ENCODE measurements at places on chromosomes 5 and 9.

DNA sequence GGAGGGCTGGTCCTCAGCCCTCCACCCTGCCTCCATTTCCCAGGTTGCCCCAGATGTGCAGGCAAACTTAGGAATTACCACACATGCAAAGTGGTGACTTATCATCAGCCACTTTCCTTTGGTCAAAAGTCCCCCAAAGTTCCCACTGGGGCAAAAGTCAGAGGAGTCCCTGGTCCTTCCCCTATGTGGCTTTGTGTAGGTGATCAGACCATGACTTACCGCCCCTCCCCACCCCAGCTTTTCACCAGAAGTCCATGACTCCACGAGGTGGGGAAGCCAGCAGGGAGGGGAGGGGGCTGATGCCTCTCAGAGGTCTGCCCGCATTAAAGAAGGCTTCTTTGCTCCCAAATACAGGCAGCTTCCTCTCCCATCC is 5.8 kb downstream of the TRAF1 start:
- DNase-seq = no peak

GRCh38 chr5:44932922-44933585 is 124.3 kb downstream of the MRPS30 start:
- no peak for DNase-seq

GRCh38 chr9:81079055-81079454 is 610.3 kb downstream of the TLE1 start:
- no peak for DNase-seq

- DNase-seq = no peak
Measured at GRCh38 chr5:20536813-20537212, 548.8 kb upstream of the CDH18 start.

DNA sequence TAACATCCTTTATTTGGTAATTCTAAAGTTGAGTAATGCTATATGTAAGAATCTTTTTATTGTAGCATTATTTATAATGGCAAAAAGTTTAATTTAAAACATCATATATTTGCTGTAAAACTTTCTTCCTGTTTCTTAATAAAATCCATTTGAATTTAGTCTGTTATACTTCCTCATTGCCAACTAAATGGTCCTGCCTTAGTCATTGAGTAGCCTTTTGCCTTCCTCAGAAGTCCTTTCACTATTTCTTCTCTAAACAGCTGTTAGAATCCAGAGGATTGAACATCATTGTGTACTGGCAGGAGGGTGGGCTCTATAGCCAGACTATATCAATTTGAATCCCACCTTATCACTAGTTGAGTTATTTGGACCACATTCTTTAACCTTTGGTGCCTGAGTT is 11.0 kb downstream of the SLC44A1 start:
- no peak for DNase-seq

GRCh38 chr9:81585191-81585763 is 104.1 kb downstream of the TLE1 start:
- DNase-seq = no peak

DNA sequence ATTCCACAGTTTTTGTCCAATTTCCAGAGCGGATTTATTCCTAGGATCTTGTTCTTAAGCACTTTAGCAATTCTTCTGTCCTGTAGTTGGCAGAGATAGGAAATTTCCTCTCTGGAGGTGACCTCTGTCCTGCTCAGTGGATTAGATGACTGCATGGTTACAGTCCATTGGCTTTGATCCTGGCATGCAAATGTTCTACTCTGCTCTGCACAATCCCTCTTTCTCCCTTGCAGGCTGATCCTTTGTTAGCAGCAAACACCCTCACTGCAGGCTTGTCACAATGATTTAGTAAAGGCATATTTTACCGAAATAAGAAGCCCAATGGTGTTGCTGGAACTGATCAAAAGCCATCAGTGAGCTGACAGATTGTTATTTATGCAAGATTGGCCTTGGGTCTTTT is 243.8 kb downstream of the COX7C start:
- no peak for DNase-seq

GRCh38 chr5:41636605-41637004 is 126.2 kb upstream of the PLCXD3 start:
- no peak for DNase-seq

DNA sequence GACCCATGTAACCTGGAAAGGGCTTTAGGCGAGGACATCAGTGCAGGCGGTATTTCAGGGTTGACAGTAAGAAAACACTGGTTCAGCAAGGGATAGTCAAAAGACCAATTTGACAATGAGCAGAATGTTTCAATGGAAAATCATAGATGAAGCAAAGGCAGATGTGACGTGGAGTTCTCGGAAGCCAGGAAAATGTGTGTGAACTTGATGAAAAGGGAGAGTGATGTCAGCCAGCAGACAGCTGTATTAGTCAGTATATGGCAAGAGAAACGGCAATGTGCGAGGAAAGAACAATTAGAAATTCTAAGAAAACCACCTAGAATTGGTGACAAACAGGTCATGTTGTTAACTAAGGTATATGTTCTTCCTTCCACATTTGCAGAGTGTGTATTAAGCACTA is 503.9 kb upstream of the DAB2 start:
- no peak for DNase-seq

DNA sequence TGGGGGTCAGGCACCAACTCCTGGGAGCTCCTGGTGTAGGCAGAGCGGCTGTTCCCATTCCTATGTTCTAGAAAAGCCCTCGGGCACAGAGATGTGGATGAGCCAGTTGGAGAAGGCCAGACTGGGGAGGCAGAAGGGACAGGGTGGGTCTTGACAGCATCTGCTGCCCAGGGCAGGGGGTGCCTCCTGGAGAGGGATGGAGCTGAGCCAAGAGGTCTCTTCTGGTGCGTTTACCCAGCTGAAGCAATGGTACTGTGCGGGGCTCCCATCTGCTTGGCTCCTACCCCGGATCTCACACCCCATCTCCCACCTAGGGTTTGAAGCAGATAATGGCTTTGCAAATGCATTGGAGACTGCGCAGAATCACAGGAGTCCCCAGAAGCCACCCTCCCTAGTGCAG is 41.3 kb downstream of the SHB start:
- DNase-seq = no peak

GRCh38 chr9:128108269-128109049 is 19.1 kb downstream of the PTGES2 start:
- DNase-seq = no peak

DNA sequence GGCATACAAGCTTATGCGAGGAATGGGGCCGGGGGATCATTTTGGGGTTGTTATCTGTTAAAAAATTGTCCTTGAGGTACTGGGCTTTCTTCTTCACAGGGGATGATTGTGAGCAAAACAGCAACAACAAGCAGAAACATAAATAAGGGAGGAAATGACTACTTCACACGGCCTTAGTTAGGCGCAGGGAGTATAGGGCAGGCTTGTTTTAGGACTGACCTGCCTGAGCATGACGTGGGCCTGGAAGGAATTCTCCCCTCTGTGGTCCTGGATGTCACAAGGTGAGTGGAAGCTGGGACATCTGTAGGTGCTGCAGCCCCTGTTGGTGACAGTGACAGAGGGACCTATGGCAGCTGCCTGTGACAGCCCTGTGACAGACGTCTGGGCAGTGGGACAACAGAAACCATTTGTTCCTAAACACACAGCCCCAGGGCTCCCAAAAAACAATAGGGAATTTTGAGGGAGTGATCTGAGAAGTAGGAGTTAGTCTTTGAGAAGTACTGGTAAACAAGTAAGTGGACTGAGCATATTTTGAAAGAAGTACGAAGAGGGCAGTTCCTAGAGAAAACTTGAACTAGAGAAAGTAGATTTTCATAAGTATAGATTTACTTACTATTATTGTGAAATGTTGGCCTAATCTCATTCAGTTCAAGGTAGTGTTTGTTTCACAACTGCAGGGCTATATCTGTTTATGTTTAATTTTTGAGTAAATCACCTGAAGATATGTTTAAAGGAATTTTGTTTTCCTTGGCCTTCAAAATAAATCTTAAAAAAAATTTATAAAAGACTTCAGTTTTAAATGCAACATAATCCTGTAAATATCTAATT is 113.1 kb downstream of the KDM4C start:
- no peak for DNase-seq

DNA sequence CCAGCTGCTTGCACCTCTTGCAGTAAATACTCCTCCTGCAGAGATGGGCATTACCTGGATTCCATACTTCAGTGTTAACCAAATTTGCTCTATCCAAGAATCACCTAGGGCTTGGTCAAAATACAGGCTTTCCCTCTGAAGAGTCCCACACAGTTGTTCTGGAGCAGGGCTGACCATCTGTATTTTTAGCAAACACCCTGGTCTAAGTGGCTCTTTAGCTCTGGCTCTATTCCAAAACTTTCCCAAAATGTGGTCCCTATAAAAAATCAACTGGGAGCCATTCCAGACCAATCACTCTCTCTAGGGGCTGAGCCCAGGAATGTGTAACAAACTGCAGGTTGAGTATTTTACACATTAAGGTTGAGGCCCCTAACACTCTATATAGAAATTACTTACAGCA is 153.7 kb downstream of the SPOCK1 start:
- no peak for DNase-seq

- no peak for DNase-seq
Measured at GRCh38 chr5:1161833-1162229, 39.6 kb upstream of the SLC6A19 start.

GRCh38 chr9:129626079-129626624 is at the start of gene NTMT1:
Gene NTMT1 (plus strand): TSS chr9:129626163. CDS start chr9:129632704, 6,541 bp downstream.
- peak; percentile 91 for DNase-seq

- DNase-seq = no peak
Measured at GRCh38 chr5:41176952-41177351, 36.4 kb downstream of the C6 start.

DNA sequence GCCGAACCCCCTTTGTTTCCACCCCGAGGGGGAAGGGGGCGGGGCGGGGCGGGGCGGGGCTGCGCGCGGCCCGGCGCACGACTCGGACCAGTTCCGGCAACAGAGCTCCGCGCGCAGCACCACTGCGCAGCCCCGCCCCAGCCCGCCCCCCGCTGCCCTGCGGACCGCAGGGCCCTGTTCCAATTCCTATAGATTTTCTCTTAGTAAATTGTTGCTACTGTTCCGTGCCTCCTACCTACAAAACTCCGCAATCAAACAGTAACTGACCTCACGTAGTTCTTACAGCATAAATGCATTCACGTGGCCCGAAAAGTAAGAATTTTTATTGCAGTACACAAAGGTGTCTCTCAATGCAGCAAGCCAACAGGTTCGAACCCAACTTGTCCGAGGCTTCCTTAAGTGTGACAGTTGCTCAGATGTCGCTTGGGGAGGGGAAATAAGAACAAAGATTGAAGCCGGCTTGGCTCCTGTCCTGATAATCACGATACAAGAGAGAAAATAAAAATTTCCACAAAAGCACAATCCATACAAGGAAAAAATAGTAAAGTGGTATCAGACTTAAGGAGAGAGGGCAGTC is 1.2 kb upstream of the RNF38 start:
- peak; percentile 79 for DNase-seq

DNA sequence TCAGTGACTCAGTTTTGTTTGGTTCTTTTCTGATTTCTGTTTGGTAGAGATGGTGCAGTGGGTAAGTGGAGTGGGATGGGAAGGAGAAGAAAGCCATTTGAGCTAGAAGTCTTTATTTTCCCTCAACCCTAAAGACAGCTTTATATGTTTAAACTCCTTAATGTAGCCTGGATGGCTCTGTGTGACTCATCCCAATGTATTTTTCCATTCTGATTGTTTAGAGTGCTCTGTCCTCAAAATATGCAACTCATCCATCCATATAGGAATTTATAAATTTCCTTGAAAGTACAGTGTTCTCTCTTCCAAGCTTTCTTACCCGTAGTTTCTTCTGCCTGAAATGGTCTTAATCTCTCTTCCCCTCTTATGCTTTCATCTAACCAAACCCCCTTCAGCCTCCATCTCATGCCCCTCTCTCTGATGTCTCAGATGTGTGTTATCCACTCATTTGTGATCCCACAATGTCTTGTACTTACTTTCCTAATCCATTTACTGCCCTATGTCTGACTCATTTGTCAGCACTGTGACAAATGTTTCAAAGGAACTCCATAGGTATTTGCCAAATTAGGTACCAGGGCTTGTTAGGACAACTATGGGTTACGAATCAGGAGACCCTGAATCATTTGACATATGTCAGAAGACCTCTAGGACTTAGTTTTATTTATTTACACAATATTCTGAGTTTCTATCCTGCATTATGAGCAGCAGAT is 217.5 kb upstream of the SGCD start:
- no peak for DNase-seq

DNA sequence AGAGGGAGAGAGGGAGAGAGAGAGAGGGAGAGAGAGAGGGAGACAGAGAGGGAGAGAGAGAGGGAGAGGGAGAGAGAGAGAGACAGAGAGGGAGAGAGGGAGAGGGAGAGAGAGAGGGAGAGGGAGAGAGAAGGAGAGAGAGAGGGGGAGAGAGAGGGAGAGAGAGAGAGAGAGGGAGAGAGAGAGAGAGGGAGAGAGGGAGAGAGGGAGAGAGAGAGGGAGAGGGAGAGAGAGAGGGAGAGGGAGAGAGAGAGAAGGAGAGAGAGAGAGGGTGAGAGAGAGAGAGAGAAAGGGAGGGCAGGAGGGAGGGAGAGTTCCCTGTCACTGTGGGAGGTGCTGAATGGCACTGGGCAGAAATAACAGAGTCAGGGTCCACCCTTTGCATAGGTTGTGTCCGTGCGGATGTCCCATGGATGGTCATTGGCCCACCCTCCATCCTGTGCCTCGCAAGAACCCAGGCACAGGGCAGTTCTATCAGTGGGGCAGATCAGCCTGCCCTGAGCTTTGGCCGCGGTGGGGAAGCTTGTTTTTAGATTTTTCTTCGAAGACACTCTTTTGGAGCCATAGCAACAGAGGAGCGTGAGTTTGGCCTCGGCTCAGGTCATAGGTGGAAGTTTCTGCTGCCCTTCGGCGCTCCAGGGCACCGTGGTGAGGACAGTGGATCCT is 30.1 kb downstream of the ADAMTSL2 start:
- no peak for DNase-seq

GRCh38 chr9:81497091-81497490 is 192.3 kb downstream of the TLE1 start:
- DNase-seq = no peak

- DNase-seq = no peak
Measured at GRCh38 chr5:97929383-97929782, 746.3 kb upstream of the RIOK2 start.

DNA sequence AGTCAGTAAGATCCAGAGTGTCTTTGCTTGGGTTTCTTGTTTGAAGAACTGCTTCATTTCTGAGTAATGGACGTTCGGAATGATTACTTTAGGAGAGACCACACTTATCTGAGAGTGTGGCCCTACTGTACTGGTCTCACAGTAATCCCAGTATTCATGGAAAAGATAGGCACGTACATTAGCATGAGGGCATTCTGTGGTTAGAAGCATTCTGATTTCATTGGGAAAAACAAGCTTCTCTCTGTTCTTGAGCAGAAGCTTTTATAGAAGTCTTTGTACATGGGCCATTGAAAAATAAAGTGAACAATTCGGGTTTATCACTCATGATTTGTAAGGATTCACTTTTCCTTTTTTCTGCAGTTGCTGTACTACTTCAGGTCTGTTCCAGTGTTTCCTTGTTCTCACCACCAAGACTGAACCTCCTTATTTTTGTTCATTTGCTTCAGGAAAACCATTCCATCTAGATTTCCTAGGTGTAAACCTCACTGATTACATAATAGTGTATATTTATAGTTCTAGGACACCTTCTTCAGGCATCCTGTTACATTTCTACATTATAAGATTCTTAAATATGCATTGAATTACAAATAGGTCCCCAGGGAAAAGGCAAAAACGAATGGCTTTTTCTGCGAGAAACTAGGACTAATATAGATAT is 10.1 kb downstream of the TGFBR1 start:
- DNase-seq = no peak

Data from GM12891 (cell line).